Bronchus fibroblast of lung (primary cell): ENCODE measurements at places on chromosomes 11 and 22. TPM values are rescaled to one million over a fixed set of nuclear protein-coding genes. Genes with fewer than 3 reads are reported as not detected.

UBQLN3 gene
- not detected in 2 replicates for total RNA-seq

SCGB2A2 gene
- not detected in 2 replicates for total RNA-seq

PRODH gene
- total RNA-seq, result not detected in 2 replicates

LINC01488 gene
- not detected in 2 replicates for total RNA-seq

CDHR5 gene
- not detected in 2 replicates for total RNA-seq

OR52A1 gene
- not detected in 2 replicates for total RNA-seq

OR51B5 gene
- not detected in 2 replicates for total RNA-seq

MYBPC3 gene
- not detected in 2 replicates for total RNA-seq

SYT7 gene
- total RNA-seq, result 0.30 and 0.67 TPM in 2 replicates
